ENCODE measurements at places on chromosomes 5 and 9. TPM values are rescaled to one million over a fixed set of nuclear protein-coding genes. Genes with fewer than 3 reads are reported as not detected.

Gene OR1Q1
- total RNA-seq: not detected

Gene IL9
- total RNA-seq: not detected

Gene ELAVL2
- 2.1 TPM for total RNA-seq

Gene PHF24
- total RNA-seq: 0.09 TPM

Gene CBY3
- total RNA-seq: not detected

Gene FCHO2
- total RNA-seq: 18.4 TPM

Gene CCL28
- 0.22 TPM for total RNA-seq

Gene SMIM33
- not detected for total RNA-seq

Gene BAAT
- 0.66 TPM for total RNA-seq
